ENCODE measurements at places on chromosomes 11 and 22. TPM values are rescaled to one million over a fixed set of nuclear protein-coding genes. Genes with fewer than 3 reads are reported as not detected.

GRCh38 chr11:99327066-99327465 is 306.3 kb downstream of the CNTN5 start:
- no peak for DNase-seq

Gene MS4A1
- not detected for total RNA-seq

- DNase-seq: no peak
These were observed 1.6 kb downstream of the PPP2R1B start for GRCh38 chr11:111764621-111765020.

DNA sequence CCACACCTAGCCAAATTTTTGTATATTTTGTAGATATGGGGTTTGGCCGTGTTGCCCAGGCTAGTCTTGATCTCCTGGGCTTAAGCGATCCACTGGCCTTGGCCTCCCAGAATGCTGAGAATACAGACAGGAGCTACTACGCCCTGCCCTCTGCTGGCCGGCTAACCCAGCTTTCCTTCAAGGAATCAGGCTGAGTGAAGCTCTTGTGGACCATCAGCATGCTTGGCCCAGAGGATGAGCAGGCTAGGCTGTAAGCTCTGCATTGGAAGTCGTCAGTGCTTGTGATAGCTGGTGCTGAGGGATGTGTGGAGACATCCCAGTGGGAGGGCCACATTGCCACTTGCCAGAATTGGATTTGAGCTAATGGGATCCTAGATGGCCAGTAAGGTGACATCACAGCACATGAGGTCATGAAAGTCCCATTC is 60.6 kb downstream of the MED15 start:
- no peak for DNase-seq

- no peak for DNase-seq
These were observed 30.3 kb downstream of the SAMM50 start for GRCh38 chr22:43985532-43985931.

DNA sequence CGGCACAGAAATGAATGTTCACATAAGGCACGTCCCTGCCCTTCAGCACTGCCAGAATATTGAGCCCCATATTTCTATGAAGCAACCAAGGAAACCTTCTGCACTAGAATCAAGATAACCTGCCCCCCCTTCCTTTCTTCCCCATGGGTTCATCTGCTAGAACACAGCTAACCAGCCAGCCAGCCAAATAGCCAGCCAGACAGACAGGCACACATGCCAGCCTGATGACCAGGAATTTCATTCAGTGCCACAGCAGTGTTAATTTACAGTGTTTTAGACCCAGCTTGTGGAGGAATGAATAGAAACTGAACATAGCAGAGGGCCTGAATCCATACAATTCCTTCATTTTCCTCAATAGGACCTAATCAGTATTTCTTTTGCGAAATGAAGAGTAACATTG is 57.0 kb downstream of the TENM4 start:
- no peak for DNase-seq

DNA sequence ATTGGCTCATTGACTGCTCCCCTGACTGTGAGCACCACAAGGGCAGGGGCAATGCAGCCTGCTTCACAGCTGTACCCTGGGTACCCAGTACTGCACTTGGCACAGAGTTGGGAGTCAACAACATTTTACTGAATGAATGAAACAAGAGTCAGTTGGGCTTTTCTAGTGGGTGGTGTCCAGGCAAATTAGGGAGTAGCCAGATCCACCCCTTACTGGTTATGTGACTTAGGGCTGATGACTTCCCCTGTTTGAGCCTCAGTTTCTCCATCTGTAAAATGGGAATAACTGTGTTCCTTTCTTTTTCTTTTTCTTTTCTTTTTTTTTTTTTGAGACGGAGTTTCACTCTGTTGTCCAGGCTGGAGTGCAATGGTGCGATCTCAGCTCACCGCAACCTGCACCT is 23.1 kb downstream of the MIAT start:
- DNase-seq: no peak

- DNase-seq: no peak
These were observed 82.9 kb downstream of the KIRREL3 start for GRCh38 chr11:126917531-126918204.

Gene C1QTNF5
- 95.8 TPM for total RNA-seq

Gene XPNPEP3
- 1.1 TPM for total RNA-seq

DNA sequence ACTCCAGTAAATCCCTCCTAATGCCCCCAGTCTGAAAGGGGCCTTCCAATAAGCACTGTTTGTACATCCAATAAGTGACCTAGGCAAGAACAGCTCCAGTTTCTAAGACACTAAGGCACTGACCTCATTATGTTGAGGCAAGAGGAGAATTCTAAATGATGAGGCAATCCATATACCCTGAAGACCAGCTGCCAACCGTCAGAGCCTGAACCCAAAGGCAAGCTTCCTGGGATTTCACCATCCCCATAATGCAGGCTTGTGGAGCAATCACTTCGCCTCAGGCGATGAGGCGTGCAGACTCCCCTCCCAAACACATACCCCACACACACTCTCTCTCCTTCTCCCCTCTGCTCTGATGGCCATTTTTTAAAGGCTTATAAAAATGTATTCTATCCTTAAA is 49.5 kb downstream of the LGR4 start:
- no peak for DNase-seq

DNA sequence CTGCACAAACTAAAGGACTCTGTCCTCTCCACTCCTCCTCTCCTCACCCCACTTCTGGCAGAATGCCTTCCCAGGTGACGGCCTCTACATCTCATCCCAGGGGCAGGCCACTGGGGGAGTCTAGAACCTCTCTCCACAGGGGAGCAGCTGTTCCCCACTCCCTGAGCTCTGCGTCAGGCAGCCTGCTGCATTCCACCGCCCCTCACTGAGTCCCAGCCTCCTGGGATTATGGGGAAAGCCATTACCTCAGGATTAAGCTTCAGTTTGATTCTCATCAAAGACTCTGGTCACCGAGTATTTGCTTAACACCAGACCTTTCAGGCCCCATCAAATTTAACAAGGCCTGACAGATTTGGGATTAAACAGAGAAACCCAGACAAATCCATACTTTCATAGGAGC is 405.9 kb downstream of the NXPE2 start:
- DNase-seq: no peak

DNA sequence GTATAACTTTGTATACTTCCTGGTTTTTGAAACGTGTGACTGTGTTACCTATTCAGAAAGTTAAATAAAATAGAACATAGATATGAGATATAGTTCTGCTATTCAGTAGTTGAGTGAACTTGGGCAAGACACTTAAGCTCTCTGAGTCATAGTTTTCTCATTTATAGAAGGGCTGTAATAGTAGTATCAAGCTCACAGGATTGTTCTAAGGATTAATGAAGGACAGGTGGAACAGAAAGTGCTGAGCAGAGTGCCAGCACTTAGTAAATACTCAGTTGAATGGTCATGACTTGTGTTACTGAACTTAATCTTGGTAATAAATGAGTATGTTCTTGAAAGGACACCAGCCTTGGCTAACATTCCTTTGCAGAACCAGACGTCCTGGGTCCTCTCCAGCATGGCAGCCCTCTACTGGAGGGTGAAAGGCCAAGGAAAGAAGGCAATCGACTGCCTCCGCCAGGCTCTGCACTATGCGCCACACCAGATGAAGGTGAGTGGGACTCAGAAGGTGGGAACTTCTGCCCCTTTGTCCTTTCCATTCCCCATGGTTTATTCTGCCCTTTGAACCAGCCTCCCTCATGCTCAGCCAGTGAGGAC is 131.2 kb downstream of the TTC17 start:
- DNase-seq: no peak

DNA sequence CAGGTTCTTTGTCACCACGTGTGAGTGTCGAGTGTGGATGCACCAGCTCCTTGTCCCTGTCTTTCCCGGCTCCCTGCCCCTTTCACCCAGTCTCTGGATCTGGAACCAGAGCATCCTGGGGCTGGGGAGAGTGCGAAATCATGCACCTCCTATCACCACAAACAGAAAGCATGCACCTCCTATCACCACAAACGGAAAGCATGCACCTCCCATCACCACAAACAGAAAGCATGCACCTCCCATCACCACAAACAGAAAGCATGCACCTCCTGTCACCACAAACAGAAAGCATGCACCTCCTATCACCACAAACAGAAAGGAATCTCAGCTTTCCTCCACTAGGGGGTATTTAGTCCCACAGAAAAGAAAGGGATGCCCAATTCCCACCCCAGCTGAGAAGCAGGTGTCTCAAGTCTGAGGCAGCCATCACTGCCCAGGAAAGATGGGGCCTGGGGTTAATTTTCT is 5.9 kb upstream of the GLB1L3 start:
- no peak for DNase-seq

- no peak for DNase-seq
These were observed 25.2 kb upstream of the VPREB1 start for GRCh38 chr22:22219140-22219996.

DNA sequence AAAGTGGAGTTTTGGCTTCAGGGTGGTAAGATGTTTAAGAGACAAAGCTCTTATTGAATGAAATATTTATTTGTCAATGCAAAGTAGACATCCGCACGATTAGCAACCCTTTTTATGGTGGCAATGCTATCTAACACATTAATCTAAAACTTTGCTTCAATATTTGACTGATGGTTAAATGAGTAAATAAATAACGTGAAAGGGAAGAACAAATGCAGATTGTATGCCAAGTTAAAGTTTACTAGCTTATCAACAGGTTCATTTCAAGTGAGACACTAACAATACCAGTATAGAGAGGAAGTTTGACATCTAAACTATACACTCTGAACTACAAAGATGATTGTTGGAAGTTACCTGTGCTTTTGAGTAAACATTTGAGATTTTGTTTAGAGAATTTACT is 50.1 kb downstream of the AASDHPPT start:
- no peak for DNase-seq

Gene OR5B12
- total RNA-seq: 2.9 TPM

Gene SAA4
- total RNA-seq: not detected

Gene FANCF
- total RNA-seq: 0.32 TPM
